Heart left ventricle (tissue), 16 donors: ENCODE measurements at places on chromosomes 13 and 19. TPM values are rescaled to one million over a fixed set of nuclear protein-coding genes. Genes with fewer than 3 reads are reported as not detected.

The IGFL1 gene
- polyA plus RNA-seq = not detected

The SHISA7 gene
- not detected for polyA plus RNA-seq

The GZMM gene
- 0.12 TPM for polyA plus RNA-seq

The EML2 gene
- 19.0 TPM for polyA plus RNA-seq

The COL5A3 gene
- polyA plus RNA-seq = 13.6 TPM

The SYNGR4 gene
- not detected for polyA plus RNA-seq

The ZNF823 gene
- 1.6 TPM for polyA plus RNA-seq

The LRRC63 gene
- not detected for polyA plus RNA-seq

The ATF5 gene
- 30.5 TPM for polyA plus RNA-seq

The IQCN gene
- 2.8 TPM for polyA plus RNA-seq
